ENCODE measurements at places on chromosomes 3 and 15. TPM values are rescaled to one million over a fixed set of nuclear protein-coding genes. Genes with fewer than 3 reads are reported as not detected.

The TEX264 gene
- 22.3 TPM for total RNA-seq

The EHHADH gene
- 20.2 TPM for total RNA-seq

The THRB gene
- total RNA-seq: 13.2 TPM

The USF3 gene
- 34.7 TPM for total RNA-seq

The ILDR1 gene
- 5.8 TPM for total RNA-seq

The TNFAIP8L3 gene
- 5.8 TPM for total RNA-seq

The BCL2A1 gene
- 21.5 TPM for total RNA-seq

The CACNA2D2 gene
- total RNA-seq: 5.8 TPM

The MAGI1 gene
- 71.8 TPM for total RNA-seq

The KNL1 gene
- 6.6 TPM for total RNA-seq

The CPN2 gene
- total RNA-seq: not detected

The ADGRG7 gene
- 124 TPM for total RNA-seq

The NRROS gene
- 10.7 TPM for total RNA-seq

The CRYGS gene
- 4.1 TPM for total RNA-seq

The SHC4 gene
- 0.66 TPM for total RNA-seq

The CAPN7 gene
- 77.7 TPM for total RNA-seq

The HACL1 gene
- total RNA-seq: 33.8 TPM

The DMXL2 gene
- 70.8 TPM for total RNA-seq

The CYP19A1 gene
- not detected for total RNA-seq

The ERC2 gene
- 0.18 TPM for total RNA-seq

The EFL1 gene
- total RNA-seq: 39.2 TPM

The C3orf80 gene
- 0.57 TPM for total RNA-seq

The CD80 gene
- not detected for total RNA-seq

The EPHA3 gene
- total RNA-seq: 3.3 TPM

The WDR93 gene
- total RNA-seq: not detected

The CKMT1B gene
- total RNA-seq: 74.3 TPM

The NEO1 gene
- total RNA-seq: 127 TPM

The LIPH gene
- total RNA-seq: 26.7 TPM

The CFAP20DC gene
- not detected for total RNA-seq

The PPP2R3A gene
- 27.1 TPM for total RNA-seq

The VIPR1 gene
- total RNA-seq: 320 TPM

The RAB11A gene
- total RNA-seq: 211 TPM

The FAM107A gene
- 93.3 TPM for total RNA-seq

The ACAA1 gene
- 163 TPM for total RNA-seq

The PLD1 gene
- total RNA-seq: 195 TPM

The CIB2 gene
- 22.2 TPM for total RNA-seq

The SPSB4 gene
- total RNA-seq: 0.35 TPM

The RNF111 gene
- 25.9 TPM for total RNA-seq

The GOLGA6L4 gene
- 1.1 TPM for total RNA-seq

The TP63 gene
- total RNA-seq: not detected

The SERPINI2 gene
- total RNA-seq: 5.0 TPM

The EIF4A2 gene
- 218 TPM for total RNA-seq

The TMCO5A gene
- total RNA-seq: not detected

The NISCH gene
- 150 TPM for total RNA-seq

The SACM1L gene
- total RNA-seq: 79.2 TPM

The GPR62 gene
- not detected for total RNA-seq

The EXD1 gene
- not detected for total RNA-seq

Data from Peyer's patch (tissue), 4 donors.